ENCODE measurements at places on chromosomes 16 and 17.

DNA sequence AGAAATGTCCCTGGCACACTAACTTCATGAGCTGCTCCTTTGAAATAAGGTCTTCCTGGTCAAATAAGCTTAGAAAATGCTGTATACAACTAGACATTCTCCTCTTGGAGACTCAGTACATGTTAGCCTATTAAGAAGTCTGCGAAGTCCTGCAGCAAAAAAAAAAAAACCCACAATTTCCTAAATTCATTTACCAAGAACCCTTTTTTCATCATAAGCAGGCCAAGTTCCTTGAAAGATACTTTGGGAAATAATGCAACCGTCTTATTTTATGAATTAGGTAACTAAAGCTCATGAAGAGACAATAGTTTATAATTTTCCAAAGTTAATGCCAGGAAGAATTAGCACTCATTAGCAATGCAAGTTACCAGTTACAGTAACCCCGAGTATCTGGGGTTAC lies 49.0 kb upstream of the HAS3 start:
- DNase-seq: no peak
- H3K36me3 ChIP-seq: no peaks in the 10 kb centered on the region
- H3K27ac ChIP-seq: no peak overlapping the region
- H3K4me3 ChIP-seq: no peak overlapping the region

GRCh38 chr16:79019431-79019830 lies 581.1 kb downstream of the MAF start:
- DNase-seq: no peak
- H3K27ac ChIP-seq: no peak overlapping the region
- H3K27me3 ChIP-seq: no peaks in the 10 kb centered on the region
- H3K4me3 ChIP-seq: no peak overlapping the region
- no peaks in the 10 kb centered on the region for H3K36me3 ChIP-seq
- H3K4me1 ChIP-seq: no peaks in the 10 kb centered on the region

DNA sequence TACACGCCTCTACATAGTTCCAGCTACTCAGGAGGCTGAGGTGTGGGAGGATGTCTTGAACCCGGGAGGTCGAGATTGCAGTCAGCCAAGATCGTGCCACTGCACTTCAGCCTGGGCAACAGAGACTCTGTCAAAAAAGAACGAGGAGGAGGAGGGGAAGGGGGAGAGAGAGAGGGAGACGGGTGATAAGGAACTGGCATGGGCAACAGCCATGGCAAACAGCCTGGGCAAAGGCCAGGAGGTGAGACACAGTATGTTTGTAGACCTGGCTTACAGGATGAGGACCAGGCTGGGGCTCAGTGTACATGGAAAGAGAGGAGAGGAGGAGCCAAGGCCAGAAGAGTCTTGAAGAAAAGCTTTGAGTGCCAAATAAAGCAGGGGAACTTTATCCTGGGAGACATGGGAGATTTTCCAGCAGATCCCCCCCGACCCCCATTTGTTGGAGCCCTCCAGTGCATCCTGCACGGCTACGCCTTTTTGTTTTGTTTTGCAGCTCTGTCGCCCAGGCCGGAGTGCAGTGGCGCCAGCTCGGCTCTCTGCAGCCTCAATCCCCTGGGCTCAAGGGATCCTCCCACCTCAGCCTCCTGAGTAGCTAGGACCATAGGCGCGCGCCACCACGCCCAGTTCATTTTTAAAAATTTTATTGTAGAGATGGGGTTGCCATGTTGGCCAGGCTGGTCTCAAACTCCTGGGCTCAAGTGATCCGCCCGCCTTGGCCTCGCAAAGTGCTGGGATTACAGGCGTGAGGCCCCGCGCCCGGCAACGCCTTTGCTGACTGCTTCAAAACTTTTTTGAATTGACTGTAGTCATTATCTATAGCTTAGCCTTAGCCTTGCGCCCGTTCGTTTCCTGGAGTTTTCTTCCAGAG lies 1.3 kb upstream of the ALKBH5 start:
- DNase-seq: peak; percentile 23
- H3K4me1 ChIP-seq: peaks cover 25% of the 10 kb centered on the region
- peaks cover 2% of the 10 kb centered on the region for H3K36me3 ChIP-seq
- H3K27ac ChIP-seq: peak overlapping the region; percentile 98
- H3K27me3 ChIP-seq: no peaks in the 10 kb centered on the region

DNA sequence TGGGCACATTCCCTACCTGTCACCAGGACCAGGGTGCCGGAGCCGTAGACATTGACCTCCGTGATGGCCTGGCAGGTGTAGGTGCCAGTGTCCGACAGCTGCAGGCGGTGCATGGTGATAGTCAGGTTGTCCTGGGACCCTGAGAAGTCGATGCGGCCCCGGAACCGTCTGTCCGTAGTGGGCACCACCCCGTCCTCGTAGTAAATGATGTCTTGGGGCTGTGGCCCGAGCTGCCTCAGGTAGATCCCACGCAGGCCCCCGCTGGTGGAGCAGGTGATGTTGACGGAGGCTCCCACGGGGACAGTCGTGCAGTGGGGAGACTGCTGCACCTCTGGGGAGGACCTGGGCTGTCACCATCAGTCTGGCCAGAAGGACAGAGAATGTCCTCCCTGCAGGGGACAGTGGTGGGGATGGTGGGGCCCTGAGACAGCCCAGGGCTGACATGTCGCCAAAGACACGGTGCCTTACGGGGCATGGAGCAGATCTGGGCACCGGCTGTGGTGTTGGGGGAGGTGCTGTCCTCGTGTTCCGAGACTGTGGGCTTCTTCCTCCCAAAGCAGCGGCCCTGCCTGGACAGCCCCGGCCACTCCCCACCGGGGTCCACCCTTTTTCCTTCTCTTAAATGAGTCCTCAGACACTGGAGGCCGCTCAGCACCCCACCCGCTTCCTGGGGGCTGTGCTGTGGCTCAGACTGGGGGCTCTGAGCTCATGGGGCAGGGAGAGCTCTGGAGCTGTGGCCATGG lies 586 bp downstream of the CD7 start:
- H3K4me3 ChIP-seq: no peak overlapping the region
- no peak for DNase-seq
- no peaks in the 10 kb centered on the region for H3K36me3 ChIP-seq

- H3K27ac ChIP-seq: no peak overlapping the region
- H3K4me1 ChIP-seq: no peaks in the 10 kb centered on the region
- peak; percentile 60 for DNase-seq
- no peaks in the 10 kb centered on the region for H3K27me3 ChIP-seq
- no peaks in the 10 kb centered on the region for H3K36me3 ChIP-seq
Measured at GRCh38 chr16:14289692-14290340, 218.7 kb downstream of the MRTFB start.

- no peak for DNase-seq
- peaks cover 82% of the 10 kb centered on the region for H3K36me3 ChIP-seq
- no peaks in the 10 kb centered on the region for H3K4me1 ChIP-seq
- no peak overlapping the region for H3K27ac ChIP-seq
- H3K27me3 ChIP-seq: no peaks in the 10 kb centered on the region
Measured at GRCh38 chr17:48928876-48929811, 15.5 kb downstream of the SNF8 start.

DNA sequence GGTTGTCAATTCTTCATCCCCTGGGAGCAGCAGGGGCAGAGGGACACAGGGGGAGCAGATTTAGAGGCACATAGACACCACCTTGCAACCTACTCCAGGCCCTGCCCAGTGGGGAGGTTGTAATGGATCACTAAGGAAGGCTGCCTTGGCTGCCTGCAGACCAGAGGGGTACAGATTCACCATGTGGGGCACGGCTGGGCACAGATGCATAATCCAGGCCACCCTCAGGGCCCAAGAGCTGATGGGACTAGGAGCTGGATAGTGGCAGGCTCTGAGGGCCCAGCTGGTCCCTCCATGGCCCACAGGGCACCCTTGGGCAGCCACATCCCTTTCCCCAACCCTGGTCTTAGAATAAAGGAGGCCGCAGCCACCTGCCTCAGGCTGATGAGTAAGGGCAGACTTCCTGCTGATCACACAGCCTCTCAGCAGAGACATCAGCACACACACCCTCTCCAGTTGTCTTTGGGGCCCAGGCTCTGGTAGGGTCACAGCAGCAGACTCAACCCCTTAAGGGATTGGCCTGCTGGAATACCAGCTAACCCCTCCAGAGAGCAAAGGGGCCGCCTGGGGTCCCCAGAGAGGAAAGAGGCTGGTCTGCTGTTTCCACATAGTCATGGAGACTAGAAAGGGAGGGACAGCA lies 224.9 kb downstream of the GSG1L start:
- peak; percentile 54 for DNase-seq
- no peak overlapping the region for H3K4me3 ChIP-seq
- H3K27ac ChIP-seq: no peak overlapping the region

DNA sequence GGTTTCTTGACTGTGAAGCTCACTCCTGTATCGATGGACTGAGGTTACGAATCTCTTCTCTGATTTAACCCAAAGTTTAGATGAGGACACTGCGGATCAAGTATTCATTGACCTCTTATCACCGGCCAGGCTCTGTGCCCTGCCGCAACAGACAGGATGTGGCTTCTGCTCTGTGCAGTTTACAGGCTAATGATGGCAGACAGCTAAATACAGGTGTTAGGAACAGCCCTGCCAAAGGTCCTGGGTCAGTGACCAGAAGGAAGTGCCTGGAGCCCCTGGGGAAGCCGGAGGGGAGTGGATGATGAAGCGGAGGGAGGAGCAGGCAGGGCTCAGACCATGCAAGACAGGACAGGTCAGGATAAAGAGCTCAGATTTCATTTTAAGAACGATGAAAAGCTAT lies 44.4 kb downstream of the HAPSTR1 start:
- H3K27ac ChIP-seq: no peak overlapping the region
- no peaks in the 10 kb centered on the region for H3K27me3 ChIP-seq
- no peaks in the 10 kb centered on the region for H3K36me3 ChIP-seq
- no peak overlapping the region for H3K4me3 ChIP-seq
- no peak for DNase-seq

DNA sequence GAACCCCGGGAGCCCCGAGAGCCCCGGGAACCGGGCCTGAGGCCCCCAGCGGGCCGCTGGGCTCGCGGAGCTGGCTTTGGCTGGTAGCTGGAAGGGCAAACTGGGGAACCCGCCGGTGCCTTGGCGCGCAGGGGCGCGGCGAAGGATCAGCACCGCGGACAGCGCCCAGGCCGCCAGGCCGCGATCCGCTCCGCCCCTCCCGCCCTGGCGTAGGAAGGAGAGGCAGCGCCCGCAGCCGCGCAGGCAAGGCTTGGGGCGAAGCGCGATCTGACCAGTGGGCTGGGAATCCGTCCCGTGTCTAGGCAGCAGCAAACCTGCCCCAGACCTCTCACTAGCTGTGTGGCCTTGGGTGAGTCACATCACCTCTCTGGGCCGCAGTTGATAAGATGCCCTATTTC lies 331 bp upstream of the CCDC92B start:
- H3K27me3 ChIP-seq: peaks cover 11% of the 10 kb centered on the region
- H3K36me3 ChIP-seq: no peaks in the 10 kb centered on the region
- H3K4me1 ChIP-seq: peaks cover 4% of the 10 kb centered on the region

DNA sequence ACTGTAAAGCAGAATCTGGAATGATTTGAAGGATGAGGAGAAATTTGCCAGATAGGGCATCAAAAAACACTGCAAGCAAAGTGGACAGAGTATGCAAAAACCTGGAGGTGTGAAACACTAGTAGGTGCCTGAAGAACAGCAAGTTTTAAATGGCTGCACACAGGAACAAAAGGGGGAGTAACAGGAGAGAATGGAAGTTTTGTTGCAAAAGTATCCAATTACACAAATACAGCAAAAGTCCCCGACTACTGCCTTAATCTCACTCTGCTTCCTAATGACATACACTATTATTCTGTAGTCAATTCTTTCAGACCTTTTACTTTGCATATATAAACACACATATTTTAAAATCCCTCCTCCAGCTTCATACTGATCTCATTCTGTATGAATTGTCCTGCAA lies 1.5 kb downstream of the HEATR6 start:
- no peaks in the 10 kb centered on the region for H3K36me3 ChIP-seq
- no peak for DNase-seq
- no peak overlapping the region for H3K4me3 ChIP-seq
- H3K4me1 ChIP-seq: peaks cover 5% of the 10 kb centered on the region
- no peaks in the 10 kb centered on the region for H3K27me3 ChIP-seq

GRCh38 chr17:80754846-80755245 lies 210.2 kb downstream of the RPTOR start:
- peaks cover 23% of the 10 kb centered on the region for H3K4me1 ChIP-seq
- no peak for DNase-seq
- H3K27me3 ChIP-seq: no peaks in the 10 kb centered on the region
- H3K36me3 ChIP-seq: no peaks in the 10 kb centered on the region
- H3K27ac ChIP-seq: no peak overlapping the region

- H3K36me3 ChIP-seq: peaks cover 26% of the 10 kb centered on the region
- H3K27me3 ChIP-seq: no peaks in the 10 kb centered on the region
- DNase-seq: peak; percentile 79
- no peak overlapping the region for H3K4me3 ChIP-seq
Measured at GRCh38 chr17:8224891-8225812, 14.8 kb upstream of the AURKB start.

GRCh38 chr17:65290056-65290455 lies 152.9 kb downstream of the RGS9 start:
- H3K27me3 ChIP-seq: no peaks in the 10 kb centered on the region
- no peak overlapping the region for H3K27ac ChIP-seq
- no peak for DNase-seq
- H3K4me1 ChIP-seq: peaks cover 12% of the 10 kb centered on the region
- H3K36me3 ChIP-seq: no peaks in the 10 kb centered on the region

- H3K4me1 ChIP-seq: peaks cover 4% of the 10 kb centered on the region
- no peak overlapping the region for H3K4me3 ChIP-seq
- H3K36me3 ChIP-seq: peaks cover 3% of the 10 kb centered on the region
- no peak overlapping the region for H3K27ac ChIP-seq
Measured at GRCh38 chr17:37137906-37138514, 189.3 kb downstream of the AATF start.

GRCh38 chr16:11084484-11084875 lies 140.1 kb downstream of the CLEC16A start:
- H3K27ac ChIP-seq: no peak overlapping the region
- H3K36me3 ChIP-seq: peaks cover 2% of the 10 kb centered on the region
- no peak overlapping the region for H3K4me3 ChIP-seq
- peaks cover 40% of the 10 kb centered on the region for H3K4me1 ChIP-seq

DNA sequence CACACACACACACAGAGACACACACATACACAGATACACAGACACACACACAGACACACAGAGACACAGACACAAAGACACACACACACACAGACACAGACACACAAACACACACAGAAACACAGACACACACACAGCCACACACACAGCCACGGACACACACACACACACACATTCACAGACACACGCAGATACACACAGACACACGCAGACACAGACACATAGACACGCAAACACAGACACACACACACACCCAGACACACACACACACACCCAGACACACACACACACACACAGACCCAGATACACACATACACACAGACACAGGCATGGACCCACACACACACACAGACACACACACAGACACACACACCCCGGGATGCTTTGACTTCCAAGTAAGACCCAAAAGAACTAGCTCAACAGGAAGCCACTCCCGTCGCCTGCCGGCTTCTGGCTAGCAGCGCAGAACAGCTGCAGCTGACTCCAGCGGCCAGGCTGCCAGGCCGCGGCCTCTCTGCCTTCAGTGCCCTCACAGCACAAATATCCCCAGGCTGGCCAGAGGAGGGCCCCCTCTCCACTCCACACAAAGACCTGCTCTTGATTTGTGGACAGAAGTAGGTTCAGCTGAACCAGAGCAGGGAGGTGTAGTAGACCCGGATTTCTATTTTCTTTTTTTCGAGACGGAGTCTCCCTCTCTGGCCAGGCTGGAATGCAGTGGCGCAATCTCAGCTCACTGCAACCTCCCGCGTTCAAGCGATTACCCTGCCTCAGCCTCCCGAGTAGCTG lies 6.0 kb upstream of the CHRNE start:
- no peaks in the 10 kb centered on the region for H3K27me3 ChIP-seq
- no peaks in the 10 kb centered on the region for H3K36me3 ChIP-seq
- peak overlapping the region; percentile 97 for H3K27ac ChIP-seq
- H3K4me1 ChIP-seq: peaks cover 8% of the 10 kb centered on the region
- H3K4me3 ChIP-seq: peak overlapping the region; percentile 38

Measured in trophoblast cell (in vitro differentiated cells and primary cell).